Body of pancreas (tissue), 4 donors: ENCODE measurements at places on chromosomes 2 and 18. TPM values are rescaled to one million over a fixed set of nuclear protein-coding genes. Genes with fewer than 3 reads are reported as not detected.

MAPRE3 gene
- total RNA-seq: 15.8 TPM

RFTN2 gene
- total RNA-seq: 1.3 TPM

ACMSD gene
- total RNA-seq: 0.52 TPM

SNED1 gene
- total RNA-seq: 13.5 TPM

TDRD15 gene
- total RNA-seq: 0.33 TPM

GALNT13 gene
- 0.33 TPM for total RNA-seq

TMEM127 gene
- 22.1 TPM for total RNA-seq

IL18R1 gene
- 3.1 TPM for total RNA-seq

MAL gene
- total RNA-seq: not detected

CROCC2 gene
- under 0.01 TPM for total RNA-seq

CXCR2 gene
- total RNA-seq: not detected
